Activated T-cell treated with anti-CD3 and anti-CD28 coated beads, Interleukin-2, amount 50 U/mL, for 72 hours (primary cell): ENCODE measurements at places on chromosomes 2 and 18.

DNA sequence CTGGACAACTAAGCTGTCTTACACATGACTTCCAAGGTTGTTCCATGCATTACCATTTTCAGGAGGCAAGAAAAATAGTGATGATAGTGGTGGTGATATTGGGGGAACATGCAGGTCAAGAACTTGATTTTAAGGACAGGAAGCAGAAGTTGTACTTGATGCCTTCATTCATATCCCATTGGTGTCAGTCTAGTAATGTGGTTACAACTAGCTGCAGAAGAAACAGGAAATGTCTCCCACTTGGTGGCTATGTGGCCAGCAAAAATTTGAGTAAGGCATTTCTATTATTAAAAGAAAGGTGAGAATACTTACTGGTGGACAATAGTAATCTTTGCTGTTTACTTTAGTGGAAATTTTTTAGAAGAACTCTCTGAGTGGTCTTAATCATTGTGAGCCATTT, 103.4 kb downstream of the ALMS1 start:
- DNase-seq, result no peak

DNA sequence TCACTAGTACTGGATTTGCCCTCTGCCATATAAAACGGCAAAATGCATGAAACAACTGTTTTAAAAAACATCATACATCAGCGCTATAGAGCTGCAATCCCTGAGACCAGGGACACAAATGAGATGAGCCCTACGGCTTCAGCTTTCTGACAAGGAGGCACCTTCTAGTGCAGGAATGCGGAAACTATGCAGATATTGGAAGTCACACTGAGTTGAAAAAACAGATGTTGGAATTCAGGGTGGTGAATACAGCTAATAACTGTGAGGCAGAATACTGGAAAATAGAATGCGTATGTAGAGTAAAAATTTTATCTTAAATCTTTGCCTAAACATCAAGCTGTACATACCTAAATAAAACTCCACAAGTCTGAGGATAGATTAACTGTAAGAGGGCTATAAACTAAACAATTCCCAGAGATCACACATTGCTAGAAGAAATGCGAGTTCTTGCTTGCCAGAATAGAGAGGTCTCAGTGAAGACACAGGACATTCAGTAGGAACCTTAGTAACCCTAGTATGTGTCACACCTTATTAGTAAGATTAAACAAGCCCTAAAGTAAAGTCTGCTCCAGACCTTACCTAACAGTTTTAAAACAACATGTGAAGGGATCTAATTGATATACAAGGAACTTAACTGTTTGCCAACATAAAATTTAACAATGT, 541.4 kb upstream of the DDX18 start:
- no peak for DNase-seq

- DNase-seq, result no peak
Measured at GRCh38 chr2:39851651-39852110, 72.6 kb upstream of the THUMPD2 start.

- DNase-seq, result no peak
Measured at GRCh38 chr18:54277899-54278298, 8.6 kb downstream of the POLI start.

DNA sequence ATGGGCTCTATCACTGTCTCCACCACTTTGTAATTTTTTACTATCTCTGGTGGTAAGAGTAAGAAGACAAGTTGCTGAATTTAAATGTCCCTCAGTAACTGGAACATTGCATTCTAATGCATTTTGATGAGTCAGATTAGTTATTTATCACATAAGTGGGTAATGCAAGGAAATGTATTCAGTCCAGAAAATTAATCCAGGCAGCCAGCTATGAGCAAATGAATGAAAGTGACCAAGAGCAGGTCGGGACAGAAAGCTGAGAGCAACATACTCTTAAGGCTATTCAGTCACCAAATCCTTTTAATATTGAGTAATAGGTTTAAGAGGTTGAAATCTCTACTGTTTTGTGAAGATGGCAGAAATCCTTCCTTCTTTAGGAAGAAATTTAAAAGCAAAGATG, 265.5 kb upstream of the PARD3B start:
- DNase-seq, result no peak

DNA sequence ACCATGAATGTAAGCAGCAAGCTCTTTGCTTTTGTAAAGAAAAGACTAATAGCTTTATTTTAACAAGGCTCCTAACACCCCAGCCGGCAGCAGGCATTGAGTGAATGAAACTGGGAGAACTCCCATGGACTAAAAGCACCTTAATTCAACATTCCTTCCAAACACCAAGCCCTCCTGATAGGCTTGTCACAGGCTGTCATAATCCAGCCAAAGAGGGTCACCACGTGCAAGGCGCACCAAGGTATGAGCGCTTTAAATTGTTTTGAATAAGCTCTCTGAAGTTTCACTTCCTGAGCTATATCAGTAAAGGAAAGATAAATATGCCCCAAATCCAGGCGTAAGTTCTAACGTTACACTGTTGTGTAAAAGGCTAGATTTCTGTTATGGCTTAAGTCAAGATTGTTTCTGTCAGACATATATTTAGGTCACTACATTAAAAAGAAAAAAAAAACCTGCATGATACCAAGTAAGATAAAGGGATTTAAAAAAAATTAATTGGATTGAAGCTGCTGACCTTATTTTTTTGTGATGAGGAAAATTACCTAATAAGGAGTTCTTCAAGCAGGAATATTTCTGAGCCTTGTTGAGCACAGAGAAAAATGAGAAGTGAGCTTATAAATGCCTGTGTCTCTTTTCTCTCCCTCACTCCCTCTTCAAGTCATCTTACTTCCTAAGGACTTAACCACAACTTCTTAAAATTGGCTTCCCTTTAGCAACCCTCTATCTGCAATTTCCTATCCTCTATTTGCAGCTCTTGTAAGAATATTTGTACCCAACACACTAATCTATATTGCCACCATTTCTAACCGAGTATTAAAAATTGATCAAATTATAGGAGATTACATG, 136.1 kb upstream of the NRP2 start:
- DNase-seq, result no peak

GRCh38 chr2:21498016-21498415, 374.2 kb downstream of the TDRD15 start:
- no peak for DNase-seq

GRCh38 chr2:88659538-88659915, 31.9 kb upstream of the RPIA start:
- DNase-seq, result no peak

- DNase-seq, result no peak
Measured at GRCh38 chr2:60317034-60317386, 236.4 kb downstream of the BCL11A start.

DNA sequence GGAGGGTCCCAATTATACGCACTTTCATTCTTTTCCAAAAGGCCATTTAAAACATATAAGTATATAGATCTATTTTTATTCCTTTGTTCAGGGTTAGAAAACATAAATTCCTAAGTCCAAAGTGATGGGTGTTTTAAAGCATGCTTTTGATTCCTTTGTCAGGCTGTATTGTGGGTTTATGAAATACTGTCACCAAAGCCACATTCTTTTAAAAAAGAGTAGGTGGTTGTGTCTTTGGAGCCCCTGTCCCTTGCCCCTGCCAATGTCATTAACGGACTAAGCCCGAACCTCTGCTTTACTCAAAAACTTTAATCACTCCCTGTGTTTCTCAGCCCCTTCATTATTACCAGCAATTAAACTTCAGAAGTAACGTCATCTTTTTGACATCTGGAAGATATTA, 104.9 kb upstream of the APCDD1 start:
- DNase-seq, result no peak

DNA sequence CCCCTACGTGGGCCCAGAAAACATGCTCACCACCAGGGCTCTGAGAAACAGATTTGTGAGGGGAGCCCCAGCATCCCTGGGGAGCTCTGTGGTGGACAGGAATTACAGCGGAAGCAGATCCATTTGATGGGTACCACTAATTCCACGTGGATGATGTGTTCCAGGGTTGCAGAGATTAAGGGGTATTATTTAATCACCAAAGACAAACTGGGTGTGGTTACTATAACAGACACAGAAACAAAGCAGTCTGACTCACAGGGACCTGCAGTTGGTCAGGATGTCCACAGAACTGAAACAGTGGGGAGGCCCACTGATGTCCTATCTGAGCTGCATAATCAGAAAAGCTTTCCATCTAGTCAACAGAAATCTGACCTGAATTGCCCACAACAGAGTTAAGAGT, 65.8 kb downstream of the PSMG2 start:
- DNase-seq, result no peak

GRCh38 chr2:424306-425171, 136.6 kb upstream of the ALKAL2 start:
- no peak for DNase-seq

DNA sequence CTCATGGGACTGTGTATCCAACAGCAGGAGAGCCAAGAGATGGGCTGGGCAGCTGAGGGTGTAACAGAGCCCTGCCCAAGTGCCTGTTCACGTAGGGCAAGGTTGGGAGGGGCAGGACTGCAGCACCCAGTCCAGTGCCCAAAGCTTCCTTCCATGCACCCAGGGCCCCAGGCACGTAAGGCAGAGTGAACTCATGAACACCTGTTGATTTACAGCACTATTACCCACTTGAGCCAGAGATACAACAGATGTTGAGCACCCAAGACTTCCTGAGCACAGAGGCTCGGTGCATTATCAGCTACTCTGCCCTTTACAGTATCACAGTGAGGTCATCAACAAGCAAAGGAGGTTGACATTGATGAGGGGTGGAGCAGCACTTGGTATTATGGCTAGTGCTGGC, 50.2 kb upstream of the FHL2 start:
- no peak for DNase-seq

GRCh38 chr2:32851777-32852439, 94.8 kb upstream of the LTBP1 start:
- DNase-seq, result no peak

- no peak for DNase-seq
Measured at GRCh38 chr18:47919916-47920315, 10.5 kb downstream of the SMAD2 start.

DNA sequence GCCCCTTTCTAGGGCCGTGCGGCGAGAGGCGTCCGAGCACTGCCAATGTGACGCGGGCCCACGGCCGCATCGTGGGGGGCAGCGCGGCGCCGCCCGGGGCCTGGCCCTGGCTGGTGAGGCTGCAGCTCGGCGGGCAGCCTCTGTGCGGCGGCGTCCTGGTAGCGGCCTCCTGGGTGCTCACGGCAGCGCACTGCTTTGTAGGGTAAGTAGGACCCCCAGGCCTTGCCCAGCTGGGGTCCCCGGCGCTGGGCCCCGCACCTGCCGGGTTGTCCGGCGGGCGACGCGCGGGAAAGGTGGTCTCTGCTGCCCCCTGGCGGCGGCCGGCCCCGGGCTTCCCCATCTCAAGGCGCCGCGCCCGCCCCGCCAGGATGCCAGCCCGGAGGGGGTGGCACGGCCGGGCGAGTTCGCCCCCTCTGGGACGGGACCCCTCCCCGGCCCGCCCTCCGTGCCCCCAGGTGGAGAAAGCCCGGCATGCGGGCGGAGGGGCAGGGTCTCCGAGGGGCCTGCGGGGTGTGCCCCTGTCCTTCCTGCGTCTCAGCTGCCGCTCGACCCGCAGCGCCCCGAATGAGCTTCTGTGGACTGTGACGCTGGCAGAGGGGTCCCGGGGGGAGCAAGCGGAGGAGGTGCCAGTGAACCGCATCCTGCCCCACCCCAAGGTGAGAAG, 1.9 kb downstream of the PRSS56 start:
- peak; percentile 83 for DNase-seq

DNA sequence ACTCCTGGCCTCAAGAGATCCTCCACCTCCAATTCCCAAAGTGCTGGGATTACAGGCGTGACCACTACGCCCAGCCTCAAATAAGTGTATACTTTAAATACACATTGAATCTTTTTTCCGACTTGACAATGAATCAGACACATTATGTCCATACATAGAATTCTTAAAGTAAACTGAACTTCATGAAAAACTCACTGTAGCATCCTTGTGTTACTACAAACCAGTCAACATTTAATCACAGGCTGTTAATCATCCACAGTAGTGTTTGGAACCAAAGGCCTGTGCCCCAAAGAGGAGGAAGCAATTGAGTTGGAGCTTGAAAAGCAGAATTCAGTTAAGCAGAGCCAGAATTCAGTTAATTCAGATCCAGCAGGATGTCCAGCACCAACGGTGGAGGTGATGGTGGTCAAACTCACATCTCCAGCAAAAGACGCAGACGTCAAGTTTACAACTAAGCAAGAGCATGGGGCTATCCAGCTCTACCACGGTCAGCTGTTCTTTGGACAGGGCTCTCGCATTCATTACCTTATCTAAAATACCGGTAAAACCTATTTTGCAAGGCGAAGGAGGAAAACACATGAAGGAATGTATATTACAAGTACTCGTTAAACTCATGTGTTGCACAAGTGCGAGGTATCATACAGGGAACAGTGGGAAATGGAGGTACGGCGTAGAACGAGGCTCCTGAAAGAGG, 1.2 kb downstream of the SLC39A6 start:
- DNase-seq, result no peak

GRCh38 chr2:112692495-112692911, 28.3 kb upstream of the NT5DC4 start:
- peak; percentile 82 for DNase-seq

- DNase-seq, result no peak
Measured at GRCh38 chr2:211730215-211730614, 808.4 kb downstream of the ERBB4 start.

GRCh38 chr18:45712061-45712460, 11.9 kb upstream of the SLC14A1 start:
- no peak for DNase-seq

GRCh38 chr18:76441668-76442412, 53.2 kb downstream of the ZNF516 start:
- DNase-seq, result no peak

- no peak for DNase-seq
Measured at GRCh38 chr18:9835825-9836224, 49.9 kb upstream of the TXNDC2 start.

GRCh38 chr2:55169915-55170314, 62.2 kb downstream of the CLHC1 start:
- DNase-seq, result no peak

DNA sequence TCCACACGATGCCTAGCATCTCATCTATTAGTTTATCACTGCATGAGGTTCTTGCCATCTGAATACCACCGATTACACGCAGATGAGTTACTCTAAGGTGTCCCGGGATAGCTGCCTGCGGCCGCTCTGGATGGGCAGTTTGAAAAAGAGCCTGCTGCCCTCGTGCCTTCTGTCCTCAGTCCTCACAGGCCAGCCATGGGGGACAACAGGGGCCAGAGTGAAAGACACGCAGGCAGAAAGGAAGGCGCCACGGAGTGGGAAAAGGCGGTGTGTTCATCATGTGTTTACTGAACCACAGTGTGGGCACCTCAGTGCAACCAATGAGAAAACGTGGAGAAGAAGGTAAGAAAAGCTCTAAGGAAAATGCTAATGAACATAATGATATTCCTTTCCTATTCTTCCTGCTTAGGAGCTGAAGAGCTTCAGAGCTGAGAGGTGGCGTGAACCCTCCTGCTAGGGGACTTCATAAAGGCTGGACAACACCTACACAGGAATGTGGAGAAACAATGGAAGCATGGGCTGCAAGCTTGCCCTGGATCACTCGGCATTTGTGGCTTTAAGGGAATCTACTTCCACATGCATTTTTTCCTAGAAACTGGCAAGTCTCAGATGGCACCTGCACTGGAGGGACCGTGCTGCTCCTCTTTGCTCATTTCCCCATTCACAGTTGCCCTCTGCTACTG, 50.9 kb downstream of the CABYR start:
- no peak for DNase-seq
